Chondrocyte (in vitro differentiated cells): ENCODE measurements at places on chromosomes 1 and 21.

DNA sequence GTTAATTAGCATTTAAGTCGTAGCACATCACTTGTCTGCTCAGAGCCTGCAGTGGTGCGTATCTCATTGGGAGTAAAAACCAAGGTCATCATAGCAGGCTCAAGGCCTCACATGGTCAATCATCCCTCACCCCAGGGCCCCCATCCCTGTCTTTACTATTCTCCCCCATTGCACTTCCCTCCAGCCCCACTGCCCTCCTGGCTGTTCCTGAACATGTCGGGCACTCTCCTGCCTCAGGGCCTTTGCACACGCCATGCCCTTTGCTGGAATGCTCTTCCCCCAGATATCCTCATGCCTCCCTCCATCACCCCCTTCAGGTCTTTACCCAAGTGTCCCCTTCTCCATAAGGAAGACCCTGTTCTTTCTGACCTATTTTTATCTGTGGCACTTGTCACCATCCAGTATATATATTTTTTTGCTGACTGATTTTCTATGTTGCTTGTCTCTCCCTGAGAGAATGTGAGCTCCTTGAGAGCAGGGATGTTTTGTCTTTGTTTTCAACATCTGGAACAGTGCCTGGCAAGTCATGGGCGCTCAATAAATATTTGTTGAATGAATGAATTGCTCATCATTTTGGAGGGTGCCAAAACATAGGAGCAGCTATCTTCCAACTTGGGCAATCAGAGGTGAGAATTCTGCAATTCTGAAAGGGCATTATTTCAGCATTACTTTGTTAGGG, 74.1 kb upstream of the POU3F1 start:
- DNase-seq = peak; percentile 25

DNA sequence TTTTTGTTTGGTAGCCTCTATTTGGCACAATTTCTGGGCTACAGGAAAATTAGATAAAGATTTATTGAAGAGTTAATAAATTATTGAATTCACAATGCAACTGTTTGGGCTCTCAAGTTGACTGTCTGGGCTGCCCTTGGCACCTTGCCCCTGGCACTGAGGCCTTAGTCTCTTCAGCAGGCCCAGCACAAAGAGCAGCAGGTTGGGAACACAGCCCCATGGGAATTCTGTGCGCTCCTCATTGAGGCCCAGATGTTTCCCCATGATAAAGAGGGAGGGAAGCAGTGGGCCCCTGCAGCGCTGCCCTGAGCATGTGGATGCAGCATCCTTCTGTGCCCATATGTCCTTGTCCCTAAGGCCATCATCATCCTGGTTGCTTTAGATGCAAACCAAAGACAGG, 2.9 kb downstream of the CRNN start:
- DNase-seq = no peak

- DNase-seq = no peak
Observed at GRCh38 chr1:112472142-112472541, 36.6 kb upstream of the WNT2B start.

DNA sequence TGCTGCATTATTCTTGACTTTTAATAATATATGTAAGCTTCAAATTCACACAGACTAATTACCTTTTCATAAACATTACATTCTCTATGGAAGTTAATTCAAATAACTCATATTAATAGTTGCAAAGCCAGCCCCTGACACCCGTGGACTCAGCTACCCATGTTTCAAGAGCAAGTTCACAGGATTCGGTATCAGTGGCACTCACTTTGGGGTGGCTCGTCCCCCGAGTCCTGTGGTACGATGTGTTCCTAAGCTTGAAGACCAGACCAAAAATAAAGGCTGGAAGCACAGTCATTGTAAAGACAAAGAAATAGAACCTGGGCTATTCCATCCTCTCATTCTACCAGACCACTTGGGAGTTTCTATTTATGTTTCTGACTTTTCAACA, 70.9 kb downstream of the ITPKB start:
- DNase-seq = no peak

DNA sequence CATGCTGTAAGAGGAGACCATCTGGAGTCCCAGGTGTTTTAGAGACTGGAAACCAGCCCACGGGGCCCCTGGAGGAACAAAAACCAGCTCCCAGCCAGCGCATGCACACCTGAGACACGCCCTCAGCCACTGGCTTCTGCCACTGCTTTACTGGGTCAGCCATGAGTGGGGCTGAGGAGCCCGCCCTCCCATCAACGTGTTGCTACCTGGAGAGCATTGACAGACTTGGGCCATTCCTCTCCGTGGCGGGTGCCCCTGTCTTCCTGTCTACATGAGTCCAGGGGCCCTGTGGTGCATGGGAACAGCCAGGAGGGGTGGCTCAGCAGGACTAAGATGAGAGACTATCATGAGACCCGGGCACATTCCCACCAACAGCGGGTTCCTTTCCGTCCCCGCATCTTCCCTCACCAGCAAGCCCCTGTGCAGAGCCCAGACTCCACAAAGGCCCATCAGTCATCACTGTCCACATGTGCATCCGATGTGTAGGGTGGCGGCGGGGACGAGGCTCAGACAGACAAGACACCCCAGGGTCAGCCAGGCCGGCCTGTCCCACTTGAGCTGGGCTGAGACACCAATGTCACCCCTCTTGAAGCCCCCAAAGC, 45.4 kb upstream of the POFUT2 start:
- peak; percentile 88 for DNase-seq

DNA sequence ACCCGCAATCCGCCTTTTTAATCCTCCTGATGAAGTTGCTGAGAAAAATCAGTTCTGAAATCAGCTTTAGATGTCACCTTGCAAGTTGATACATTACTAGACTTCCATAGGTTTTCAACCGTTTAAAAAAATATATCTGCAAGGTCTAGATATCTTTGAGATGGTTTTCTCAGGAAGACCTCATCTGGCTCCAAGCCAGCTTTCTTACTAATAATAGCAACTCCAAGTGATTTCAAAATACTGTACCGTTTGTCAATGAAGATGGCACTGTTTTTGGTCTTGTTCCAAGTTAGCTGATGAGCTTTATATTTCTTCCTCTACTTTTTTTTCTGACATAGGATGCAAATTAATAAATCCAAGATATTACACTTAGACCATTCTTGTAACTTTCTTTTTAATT, 40.3 kb downstream of the LRRC8C start:
- no peak for DNase-seq

DNA sequence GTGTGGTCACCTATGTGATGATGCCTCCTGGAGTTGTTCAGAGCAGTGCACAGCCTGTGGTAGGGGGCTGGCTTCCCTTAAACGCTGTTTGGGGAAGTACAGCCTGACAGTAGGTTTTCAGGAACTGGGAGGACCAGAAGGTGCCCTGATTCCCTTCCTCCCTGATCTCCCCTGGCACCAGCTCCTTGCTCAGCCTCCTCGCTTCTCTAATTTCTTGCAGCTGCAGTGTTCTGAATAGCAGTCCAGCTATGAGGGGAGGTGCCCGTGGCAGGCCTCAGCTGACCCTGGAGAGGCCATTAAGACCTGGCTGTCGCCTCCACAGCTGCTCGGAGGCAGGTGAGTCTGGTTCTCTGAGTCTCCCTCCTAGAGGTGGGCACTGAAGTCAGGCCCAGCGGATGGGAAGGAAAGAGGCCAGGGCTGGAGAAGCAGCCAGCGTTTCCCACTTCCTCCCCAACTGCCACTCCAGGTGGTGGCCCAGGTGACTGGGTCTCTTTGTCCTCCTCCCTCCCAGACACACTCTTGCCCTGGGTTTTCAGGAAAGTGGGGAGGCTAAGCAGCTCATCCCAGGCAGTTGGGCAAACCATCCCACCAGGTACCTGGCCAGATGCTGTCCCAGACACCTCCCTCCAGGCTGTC, 52.0 kb upstream of the RPL11 start:
- no peak for DNase-seq

DNA sequence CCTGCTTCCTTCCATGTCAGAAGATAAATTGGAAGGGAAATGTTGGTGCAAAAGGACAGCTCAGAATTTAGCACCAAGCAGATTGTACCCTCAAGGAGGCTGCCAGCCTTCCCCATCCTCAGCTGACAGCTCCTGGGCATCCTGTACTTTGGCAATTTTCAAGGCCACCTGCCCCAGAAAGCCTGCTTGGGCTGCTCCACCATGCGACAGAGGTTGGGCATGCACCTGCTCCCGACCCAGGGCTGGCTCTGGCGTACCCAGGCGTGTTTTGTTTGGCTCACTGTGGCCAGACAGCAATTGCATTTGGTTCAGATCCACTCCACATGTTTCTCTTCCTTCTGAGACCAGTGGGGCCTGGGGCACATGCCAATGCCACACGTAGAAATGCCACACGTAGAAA, 547.8 kb downstream of the NPHP4 start:
- no peak for DNase-seq
